Effector CD4-positive, alpha-beta T cell (primary cell): ENCODE measurements at places on chromosomes 2 and 18.

GRCh38 chr2:55743583-55743982 is 49.9 kb upstream of the PNPT1 start:
- DNase-seq, result no peak

DNA sequence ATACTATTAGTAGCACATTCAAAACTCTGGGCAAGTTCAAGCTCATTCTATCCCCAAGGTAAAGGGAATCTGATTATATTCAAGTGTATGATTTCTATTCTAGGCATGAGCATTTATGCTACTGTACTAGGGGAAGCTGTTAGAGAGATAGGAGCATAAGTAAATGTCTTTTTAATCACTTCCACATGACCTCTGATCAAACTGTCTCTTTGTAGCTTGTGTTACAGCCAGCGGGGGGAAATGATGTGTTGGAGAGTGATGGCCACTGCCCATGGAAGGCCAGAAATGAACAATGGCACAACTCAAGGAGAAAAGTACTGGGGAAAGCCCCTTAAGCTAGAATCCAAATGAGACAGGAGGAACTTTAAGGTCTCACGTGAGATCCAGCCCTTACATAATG is 894.9 kb upstream of the CDH2 start:
- no peak for DNase-seq

- DNase-seq, result no peak
Measured at GRCh38 chr18:67239826-67240225, 276.7 kb downstream of the DSEL start.

- DNase-seq, result no peak
Measured at GRCh38 chr2:129396980-129397599, 582.4 kb upstream of the RAB6C start.

DNA sequence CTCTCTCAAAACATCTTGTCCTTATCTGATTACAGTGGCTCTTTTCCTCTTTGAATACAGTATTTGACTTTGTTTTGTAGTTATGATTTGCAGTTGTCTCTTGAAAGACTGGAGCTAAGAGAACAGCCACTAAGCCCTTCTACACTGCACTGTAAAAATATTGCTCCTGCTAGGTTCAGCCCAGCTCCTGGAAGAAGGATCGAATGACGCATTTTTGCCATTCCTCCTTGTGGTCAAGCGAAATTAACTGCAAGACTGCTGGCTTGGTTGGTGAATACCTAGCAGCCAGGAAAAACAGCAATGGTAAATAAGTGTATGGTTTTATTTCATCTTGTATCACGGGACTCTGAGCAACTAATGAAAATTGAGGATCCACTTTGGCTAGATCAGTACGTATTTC is 407.8 kb upstream of the CDH2 start:
- DNase-seq, result no peak

DNA sequence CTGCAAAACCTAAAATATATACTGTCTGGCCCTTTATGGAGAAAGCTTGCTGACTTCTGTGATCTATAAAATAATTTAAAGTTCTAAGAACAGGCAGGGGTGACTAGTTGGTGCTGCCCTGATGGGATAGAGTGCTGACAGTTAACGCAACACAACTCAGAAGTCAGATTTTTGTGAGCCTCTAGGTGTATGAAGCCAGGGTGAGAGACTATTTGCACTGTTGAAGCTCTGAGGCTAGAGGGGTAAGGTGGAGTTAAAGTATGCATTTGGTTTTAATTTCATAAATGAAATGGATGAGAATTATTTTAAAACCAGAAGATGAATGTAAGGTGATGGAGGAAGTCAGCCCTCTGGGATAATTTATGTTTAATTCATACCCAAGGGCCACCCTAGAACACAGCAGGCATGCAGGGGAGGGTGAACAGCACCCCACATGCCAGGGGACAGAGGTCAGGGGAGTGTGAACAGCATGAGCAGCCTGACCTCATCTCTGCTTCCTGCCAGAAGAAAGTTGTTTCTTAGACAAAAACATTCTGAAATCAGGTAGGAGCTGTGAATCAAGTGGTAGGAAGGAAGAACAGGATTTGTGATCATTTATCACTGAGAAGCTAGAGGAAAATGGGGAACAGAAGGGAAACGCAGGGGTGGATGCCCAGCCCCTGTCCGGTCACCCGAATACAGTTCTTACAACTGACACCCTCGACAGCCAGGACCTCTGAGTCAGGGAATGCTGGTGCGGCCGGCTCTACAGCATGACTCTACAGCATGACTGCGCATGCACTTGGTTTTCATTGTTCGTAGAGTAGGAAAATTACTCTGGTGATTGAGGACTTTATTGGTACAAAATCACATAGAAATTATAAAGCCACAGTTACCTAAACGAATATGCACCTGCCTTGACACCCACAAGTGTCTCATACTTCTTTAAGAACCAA is 93.1 kb downstream of the MBP start:
- DNase-seq, result no peak

DNA sequence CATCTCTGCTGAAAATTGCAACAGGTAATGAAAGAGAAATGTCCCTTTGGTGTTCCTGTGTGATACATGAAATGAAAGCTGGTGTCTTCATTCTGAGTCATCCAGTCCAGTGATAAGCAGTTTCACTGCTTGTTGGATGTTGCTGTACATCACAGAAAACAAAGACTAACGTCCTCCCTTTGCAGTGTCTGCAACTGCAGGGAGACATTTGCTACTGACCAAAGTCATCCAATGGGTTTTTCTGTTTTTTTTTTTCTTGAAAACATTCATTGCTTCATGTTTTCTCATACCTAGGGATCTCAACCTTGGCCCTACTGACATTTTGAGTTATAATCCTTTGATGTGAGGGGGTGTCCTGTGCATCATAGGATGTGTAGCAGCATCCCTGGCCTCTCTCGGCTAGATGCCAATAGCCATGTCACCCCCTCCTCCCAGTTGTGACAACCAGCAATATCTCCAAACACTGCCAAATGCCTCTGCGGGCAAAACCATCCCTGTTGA is 63.6 kb upstream of the FZD5 start:
- no peak for DNase-seq

DNA sequence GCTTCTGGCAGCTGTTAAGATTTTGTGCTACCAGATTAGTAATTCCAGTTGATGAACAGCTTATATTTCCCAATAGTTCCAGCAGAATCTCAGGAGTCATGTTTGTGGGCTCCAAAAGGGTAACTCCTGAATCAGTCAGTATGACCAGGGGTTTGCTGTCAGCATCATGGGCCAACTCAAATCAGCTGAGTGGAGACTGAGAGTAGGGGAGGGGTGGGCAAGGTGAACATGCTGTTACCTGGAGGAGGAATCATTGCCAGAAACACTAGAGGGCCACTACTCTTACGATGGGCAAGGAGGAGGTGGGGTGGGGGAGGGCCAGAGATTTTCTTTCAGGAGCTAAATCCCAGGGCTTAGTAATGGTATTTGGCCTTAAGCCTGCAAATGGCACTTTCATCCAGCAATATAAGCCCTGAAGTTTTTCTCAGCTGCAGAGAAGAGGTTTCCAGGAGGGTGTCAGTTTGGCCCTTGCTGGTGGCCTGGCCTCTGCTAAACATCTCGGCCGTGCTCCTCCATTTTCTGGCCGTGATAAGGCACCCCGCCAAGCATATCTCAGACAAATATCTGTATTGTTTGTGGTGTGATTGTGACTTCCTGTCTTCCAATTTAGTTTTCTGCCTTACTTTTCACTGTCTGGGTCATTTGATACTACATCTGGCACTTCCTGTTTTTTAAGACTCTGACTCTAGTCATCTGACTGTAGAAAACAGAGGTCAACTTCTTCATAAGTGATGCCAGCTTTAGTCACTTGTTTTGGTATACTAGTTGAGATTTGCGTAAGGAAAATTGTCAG is 120.5 kb upstream of the CXCR4 start:
- DNase-seq, result peak; percentile 45

GRCh38 chr18:60021556-60021955 is 121.8 kb downstream of the PMAIP1 start:
- no peak for DNase-seq

DNA sequence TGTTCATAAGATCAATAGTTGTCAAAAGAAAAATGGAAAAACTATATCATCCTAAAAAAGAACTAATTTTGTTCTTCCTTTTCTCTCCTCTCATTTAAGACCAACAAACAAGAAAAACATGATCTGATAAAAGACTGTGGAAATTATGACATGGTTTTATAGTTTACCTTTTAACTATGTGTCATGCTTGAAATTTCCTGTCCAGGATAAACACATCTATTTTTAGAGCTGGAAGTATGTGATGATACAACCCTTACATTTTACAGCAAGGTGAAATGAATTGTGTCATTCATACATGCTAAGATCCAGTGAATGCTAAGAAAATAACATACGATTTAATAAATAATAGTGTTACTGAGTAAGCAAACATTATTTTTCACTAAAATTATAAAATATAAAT is 89.9 kb downstream of the GULP1 start:
- DNase-seq, result no peak

DNA sequence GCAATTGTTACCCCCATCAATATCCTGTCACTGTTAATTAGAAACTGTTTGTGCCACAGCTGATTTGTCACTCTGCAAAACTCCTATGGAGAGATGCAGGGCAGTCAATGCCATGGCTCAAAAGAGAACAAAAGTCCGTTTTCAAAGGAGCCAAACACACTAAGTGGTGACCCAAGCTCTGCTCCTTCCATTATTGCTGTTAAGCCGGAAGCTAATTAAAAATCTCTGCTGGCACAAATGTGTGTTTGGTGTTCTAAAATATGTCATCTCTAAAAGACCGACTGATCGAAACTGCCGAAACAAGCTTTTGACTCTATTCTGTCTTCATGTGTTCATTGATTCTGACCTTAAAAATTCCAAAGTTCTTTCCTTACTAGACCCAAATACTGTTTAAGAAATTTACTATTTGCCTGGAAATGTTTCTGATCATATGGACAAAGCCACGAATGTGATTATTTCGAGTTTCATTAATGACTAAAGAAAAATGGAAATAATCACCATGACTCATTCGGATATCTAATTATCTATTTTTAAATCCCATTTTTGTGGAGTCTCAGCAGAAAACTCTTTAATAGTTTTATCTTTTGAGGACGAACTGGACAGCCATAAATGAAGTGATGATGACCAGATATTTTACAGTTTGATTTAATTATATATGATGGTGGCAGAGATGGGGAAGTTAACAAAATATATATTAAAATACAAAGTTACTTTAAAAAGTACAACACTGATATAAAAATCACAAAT is 287.6 kb downstream of the SOCS6 start:
- no peak for DNase-seq

DNA sequence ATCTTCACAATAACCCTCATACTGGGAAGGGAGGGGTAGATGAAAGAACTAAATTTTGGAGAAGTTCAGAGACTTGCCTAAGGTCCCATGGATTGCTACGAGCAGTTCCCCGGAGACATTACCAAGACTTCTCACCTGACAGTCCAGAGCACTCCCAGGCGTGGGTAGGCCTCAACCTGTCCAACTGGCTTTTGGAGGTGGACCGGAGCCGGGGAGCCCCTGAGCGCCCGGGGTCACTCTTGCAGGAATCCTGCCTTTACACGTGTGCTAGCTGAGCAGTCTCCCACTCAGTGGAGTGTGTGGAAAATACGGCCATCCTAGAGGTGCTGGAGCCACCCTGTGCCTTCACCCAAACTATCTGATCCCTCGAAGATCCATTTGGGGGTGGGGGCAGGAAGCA is 8.0 kb downstream of the POMC start:
- no peak for DNase-seq

- no peak for DNase-seq
Measured at GRCh38 chr18:22189449-22190166, 20.2 kb downstream of the GATA6 start.
